ENCODE measurements at places on chromosomes 6 and 20.

DNA sequence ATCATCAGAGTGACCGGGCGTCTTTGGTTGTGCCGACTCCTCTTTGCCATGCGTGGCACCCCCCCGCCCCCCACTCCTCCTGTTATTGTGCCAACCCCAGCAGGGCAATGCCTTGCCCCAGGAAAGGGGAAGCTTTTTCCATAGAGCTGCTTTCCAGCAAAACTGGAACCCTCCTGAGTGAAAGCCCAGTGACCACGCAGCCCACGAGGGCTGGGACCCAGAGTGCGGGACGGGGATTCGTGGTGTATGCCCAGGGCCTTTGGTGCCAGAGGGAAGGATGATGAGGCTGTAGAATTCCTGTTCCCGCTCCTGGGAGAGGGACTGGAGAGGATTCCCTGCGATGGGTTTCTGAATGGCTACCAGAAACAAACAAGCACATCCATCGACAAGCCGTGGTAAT, 116.8 kb upstream of the BACH2 start:
- DNase-seq: no peak

GRCh38 chr20:24694157-24694726, 224.8 kb downstream of the SYNDIG1 start:
- no peak for DNase-seq

GRCh38 chr6:131290955-131291354, 155.7 kb downstream of the AKAP7 start:
- DNase-seq: no peak

DNA sequence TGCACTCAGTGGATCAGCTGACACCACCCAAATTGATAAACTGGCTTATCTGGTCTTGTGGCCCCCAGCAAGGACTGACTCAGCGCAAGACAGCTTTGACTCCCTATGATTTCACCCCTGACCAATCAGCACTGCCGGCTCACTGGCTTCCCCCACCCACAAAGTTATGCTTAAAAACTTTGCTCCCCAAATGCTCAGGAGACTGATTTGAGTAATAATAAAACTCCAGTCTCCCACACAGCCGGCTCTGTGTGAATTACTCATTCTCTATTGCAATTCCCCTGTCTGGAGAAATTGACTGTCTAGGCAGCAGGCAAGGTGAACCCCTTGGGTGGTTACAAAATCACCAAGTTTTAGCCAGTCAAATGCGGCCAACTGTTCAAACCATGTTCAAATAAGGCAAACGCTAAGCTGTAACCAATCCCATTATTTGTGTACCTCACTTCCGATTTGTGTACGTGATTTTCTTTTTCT, 32.5 kb downstream of the SLC22A2 start:
- no peak for DNase-seq

- no peak for DNase-seq
Measured at GRCh38 chr20:6439737-6440442, 317.1 kb upstream of the FERMT1 start.

GRCh38 chr6:141321493-141322347, 811.0 kb upstream of the GJE1 start:
- no peak for DNase-seq

DNA sequence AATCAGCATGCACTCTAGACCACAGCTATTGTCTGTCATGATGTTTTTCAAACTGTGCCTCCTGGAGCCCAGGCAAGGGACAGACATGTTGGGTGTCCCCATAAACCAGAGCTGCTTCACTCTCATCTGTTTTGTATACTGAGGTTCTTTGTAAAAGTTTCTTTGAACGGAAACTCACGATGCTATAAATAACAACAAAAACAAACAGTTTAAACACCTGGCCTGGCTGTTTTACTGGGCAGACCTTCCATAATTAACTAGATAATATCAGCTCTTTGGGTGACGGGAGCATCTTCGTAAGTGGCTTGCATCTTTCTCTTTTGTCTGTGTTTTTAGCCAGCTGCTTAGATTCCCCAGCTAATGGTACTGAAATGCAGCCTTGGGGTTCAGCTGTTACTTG, 190.3 kb downstream of the ZDHHC14 start:
- no peak for DNase-seq

DNA sequence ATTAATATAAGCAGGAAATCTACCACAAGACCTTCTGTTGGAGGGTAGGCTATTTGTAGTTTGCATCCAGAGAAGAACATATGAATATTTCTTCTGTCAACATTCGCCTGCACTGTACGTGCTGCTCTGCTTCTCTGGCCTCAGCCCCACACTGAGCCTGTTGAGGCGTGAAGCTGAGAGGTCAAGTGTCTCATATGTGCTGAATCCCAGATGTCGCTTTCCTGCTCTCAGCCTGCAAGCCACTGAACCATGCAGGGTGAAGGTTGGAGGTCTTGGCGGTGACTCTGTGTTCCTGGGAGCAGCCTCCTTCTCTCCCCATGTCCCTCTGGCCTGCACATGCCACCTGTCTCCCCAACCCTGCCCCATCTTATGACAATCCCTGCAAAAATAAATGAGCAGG, 83.6 kb downstream of the TMEM170B start:
- DNase-seq: no peak

GRCh38 chr6:70675822-70676221, 8.1 kb downstream of the SMAP1 start:
- no peak for DNase-seq

DNA sequence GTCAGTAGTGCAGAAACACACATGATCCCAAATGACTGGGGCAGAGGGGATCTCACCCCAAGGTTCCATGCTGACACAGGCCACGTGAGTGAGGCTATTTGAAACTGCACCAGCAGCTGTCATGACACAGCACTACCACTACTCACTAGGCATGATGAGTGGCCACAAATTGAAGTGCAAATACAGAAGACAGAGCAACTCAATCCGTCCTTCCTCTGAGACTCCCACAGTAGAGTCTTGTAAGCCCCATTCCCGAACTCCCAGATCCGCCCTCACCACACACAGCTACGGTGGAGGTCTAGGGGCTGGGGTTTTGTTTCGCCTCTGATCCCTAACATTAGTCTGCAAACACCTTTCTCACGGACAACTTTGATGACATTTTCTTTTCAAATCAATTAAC, 113.3 kb upstream of the NUP153 start:
- no peak for DNase-seq

- DNase-seq: no peak
Measured at GRCh38 chr6:95578106-95578410, 723 bp downstream of the MANEA start.

DNA sequence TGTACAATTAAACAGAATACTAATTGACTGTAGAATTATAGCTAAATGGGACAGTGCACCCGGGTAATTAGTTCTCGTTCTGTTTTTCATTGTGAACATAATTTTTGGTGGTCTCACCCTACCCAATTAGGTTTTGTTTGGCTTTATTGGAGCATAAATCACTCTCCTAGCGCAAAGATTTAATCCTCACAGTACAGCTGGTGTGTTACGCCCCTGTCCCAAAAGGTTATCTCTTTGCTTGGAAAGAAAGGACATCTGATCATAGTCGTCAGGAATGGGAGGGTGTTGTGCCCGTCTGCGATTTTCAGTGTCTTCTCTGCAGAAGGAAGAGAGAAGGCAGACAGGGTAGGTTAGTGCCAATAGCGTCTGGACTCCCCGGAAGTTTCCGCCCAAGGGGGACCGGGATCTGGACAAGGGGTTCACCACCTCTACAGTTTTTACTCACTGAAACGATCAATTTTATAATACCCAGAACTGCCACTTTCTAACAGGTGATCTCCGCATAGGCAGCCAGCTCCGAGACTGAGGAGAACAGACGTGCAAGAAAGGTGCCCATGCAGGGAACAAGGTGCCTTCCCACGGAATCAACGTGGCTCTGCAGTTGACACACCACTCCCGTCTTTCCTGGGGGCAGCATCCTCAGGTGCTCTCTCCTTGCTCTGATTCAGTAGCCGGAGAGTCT, 617.4 kb upstream of the CDH4 start:
- DNase-seq: no peak

GRCh38 chr6:131061751-131062119, 1.3 kb downstream of the EPB41L2 start:
- DNase-seq: no peak

DNA sequence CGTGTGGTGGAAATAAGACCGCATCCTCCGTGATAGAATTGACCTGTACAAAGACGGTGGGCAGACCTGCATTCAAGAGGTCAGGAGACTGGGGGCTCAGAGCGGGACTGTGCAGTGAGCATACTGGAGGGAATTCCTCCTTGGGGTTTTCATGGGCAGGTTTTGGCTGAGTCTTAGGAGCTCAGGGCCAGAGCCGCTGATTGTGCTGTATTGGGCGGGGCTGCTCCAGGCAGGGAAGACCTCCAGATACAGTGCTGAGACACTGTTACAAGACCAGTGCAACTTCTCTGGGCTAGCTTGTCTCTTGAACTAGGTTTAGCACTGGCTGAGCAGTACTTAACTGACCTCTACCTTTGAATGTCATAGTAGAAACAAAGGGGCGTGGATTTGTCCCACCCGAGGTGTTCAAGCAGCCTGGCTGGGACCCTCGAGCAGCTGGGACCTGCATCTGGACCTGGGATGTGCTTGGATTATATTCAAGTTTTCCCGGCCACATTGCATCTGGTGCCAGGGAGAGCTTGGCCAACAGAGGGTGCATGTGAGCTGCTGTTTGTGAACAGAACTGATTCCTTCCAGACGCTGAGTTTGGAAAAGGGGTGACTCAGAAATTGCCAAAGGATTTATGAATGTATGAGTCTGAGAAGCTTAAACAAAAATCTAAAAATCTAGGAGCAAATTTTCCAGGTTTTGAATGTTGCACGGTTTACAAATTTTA, 33.4 kb upstream of the SLC22A1 start:
- DNase-seq: no peak

GRCh38 chr6:144390886-144391285, 105.8 kb downstream of the UTRN start:
- no peak for DNase-seq

GRCh38 chr6:13355999-13356785, 27.9 kb upstream of the TBC1D7 start:
- peak; percentile 33 for DNase-seq

GRCh38 chr6:48474830-48475229, 363.8 kb upstream of the PTCHD4 start:
- no peak for DNase-seq
